Stimulated activated CD8-positive, alpha-beta memory T cell treated with anti-CD3 and anti-CD28 coated beads, Interleukin-2, amount 100 ng/mL, for 1 hour (primary cell): ENCODE measurements at places on chromosomes 12 and 14.
A peak's percentile ranks its signal among the peaks of the same experiment; 100 is the strongest.

DNA sequence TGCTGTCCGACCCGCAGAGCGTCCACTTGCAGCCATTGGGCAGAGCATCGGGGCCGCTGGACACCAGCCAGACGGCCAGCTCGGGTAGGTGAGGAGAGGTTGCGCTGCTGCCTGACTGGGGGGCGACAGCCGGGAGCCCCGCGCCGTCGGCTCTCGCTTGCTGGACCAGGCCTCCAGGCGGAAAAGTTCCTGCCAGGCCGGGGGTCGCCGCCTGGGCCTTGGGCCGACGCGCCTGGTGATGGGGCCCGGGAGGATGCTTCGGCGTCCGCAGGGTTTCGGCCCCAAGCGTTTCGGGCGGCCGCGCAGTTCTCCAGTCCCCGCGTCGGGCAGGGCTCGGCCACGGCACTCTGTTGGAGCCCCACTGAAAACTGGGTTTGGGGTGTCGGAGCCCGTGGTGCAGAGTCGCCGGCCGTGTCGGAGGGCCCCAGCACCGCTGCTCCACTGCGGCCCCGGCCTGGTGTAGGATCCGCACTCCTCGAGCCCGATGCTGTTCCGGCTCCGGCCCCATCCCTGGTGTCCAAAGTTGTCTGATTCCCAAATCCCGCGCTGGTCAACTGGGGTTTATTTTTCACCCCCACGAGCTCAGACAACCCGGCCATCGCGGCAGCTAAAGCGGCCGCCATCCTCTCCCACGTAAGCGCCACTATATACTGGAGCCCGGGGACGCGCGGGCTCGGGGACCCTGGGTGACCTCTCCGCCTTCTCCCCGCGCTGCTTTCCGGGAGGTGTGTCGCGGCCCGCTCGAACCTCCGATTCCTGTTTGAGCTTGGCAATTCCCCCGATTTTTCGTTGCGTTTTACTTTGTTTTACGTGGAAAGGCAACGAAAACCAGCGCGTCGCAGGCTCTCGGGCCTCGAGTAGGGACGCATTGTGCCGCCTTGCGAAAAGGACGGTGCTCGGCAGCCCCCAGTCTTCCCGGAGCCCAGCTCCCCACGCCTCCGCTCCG is 872 bp downstream of the VSX2 start:
- no peak for DNase-seq

DNA sequence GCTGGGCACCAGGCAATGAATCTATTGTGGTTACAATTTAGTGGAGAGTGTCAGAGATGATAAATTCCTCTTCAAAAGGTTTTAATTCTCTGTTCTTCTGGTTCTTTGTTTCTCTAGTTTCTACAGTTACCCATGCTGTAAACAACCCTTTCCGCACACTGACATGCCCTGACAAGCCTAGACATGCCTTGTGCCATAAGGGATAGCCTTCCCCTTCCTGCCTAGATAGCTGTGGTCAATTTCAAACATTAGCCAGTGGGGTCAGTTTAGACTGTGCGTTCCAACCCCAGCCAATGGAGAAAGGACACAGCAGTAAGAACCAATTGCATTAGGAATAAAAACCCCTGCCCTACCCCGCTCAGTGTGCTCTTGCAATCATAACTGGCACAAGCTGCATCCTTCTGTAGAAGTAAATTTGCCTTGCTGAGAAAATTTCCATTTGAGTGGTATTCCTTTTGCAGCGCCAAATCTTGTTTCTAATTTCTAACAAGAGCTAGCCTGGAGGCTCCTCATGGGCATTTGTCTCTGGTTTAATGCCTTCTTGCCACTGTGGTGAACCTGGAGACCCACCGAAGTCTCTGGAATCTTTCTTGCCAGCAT is 6.4 kb downstream of the EDDM3A start:
- DNase-seq, result no peak

DNA sequence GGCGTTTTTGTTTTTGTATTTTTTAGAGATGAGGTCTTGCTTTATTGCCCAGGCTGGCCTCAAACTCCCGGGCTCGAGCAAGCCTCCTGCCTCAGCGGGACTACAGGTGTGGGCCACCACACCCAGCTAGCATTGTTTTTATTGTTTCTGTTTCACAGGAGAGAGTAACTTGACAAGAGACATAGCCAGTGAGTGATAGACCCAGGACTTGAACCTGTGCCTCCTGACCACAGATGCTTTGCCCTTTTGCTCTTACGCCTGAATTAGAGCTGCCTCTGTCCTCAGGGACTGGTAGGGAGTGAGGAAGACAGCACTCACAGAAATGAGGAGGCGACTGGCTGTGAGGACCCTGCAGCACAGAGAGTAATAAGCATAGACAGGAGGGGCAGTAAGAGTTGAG is 2.3 kb downstream of the EVL start:
- no peak for DNase-seq

DNA sequence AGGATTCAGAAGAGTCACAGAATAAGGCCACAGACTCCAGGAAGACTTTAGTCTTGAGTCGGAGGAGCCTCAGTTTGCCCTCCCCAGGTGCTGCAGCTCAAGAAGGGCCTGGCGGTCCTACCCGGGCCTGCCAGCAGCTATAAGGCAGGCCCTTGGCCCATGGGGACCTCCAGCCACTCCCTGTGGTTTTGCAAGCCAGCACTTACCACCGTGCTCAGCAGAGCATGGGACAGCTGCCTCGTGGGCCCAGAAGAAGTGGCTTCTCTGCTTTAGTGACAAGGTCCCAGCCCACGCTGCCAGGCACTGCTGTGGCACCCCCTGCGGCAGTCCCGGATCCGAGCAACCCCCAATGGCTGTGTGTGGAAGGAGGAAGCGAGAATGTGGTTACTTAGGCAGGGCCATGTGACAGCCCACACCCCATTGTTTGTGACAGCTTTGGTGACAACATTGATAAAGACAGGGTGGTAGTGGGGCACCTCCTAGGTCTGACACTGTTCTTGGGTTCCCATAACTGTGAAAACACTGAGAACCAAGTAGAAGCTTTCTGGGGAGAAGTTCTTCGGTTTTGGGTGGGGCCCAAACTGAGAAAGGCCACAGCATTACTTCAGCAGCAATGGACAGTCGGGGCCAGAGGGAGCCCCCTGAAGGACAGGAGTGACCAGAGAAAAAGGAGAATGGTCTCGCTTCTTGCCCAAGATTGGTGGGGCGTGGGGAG is at the start of gene SELPLG:
Gene SELPLG (minus strand): TSS at position 361 of the 715 bp plus-strand sequence. CDS start 9,587 bp downstream, outside the sequence.
- peak; percentile 64 for DNase-seq

DNA sequence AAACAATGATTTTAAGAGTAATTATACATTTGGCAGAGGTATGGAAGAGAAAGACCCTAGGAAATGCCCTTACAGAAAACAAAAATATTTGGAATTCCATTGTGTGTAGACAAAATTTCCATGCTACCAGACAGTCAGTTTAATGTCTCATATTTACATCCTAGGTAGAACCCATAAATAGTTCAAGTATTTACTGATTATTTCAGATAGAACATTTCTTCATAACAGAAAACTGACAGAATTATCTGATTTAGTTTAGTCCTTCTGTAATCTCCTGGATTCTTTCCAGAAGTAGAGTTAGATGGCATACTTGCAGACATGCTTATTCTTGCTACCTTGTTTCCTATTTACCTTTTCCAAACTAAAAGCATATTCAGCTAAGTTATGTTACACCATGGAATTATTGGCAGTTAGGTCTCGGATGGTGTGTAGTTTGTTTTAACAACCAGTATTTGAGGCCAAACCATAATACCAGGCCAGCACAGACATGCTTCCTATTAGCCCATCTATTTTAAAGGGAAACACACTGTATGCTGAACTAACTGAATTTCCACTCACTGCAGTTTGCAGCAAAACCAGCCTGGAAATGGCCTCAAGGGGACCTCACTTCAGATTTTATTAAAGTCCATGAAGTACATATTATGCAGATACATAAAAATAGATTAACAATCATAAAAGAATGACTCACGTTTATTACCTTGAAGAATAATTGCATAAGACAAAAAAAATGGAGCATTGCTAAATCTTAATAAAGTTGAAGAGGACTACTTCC is 126.6 kb upstream of the LRIG3 start:
- DNase-seq, result no peak

GRCh38 chr14:105098316-105098715 is 33.1 kb upstream of the GPR132 start:
- no peak for DNase-seq

DNA sequence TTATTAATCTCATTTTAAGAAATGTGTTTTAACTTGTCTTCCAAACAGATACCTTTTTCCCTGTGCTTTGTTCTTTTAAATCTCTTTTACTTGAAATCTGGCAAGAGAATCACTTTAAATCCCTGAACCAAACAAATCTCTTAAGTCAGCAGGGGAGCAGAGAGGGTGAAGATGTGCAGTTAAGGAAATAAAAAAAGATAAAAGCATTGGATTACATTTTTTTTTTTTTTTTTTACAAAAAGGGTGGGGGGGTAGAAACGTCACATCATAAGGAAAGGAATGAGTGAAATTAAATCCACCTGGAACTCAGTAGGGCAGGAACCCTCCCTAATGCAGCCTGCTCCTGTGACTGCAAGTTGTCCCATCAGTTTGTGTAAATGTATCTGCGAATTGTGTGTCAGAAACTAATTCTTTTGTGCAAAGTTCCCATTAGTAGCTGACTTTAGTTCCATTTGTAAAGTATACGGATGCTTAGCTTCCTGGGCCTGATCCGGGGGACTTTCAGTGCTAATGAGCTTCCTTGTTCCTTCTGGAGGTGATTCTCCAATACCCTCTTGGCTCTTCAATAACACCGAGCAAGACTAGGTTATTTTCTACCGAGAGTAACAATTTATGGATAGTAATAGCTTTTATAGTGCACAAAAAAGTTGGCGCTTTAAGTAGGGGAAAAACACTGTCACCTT is 1.5 kb downstream of the TTC6 start:
- DNase-seq, result no peak
